ENCODE measurements at places on chromosomes 6 and 20.

- no peak for DNase-seq
Measured at GRCh38 chr20:45508068-45508886, 7.1 kb downstream of the SPINT3 start.

DNA sequence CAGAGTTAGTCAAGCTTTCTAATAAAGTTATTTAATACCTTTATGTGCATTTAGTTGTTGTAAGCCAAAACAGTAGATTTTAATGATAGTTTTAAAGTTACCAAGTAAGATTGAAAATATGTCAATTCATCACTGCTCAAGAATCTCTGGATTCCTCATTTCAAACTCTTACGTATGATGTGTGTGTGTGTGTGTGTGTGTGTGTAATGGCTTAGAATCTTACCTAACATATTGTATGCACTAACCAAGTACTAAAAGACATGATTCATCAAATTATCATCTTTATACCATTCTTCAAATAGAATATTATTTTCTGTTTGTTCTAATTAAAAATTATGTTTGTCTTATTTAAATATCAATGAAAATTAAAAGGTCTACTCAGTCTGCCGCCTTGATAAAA lies 41.5 kb upstream of the ZNF337 start:
- peak; percentile 18 for DNase-seq

DNA sequence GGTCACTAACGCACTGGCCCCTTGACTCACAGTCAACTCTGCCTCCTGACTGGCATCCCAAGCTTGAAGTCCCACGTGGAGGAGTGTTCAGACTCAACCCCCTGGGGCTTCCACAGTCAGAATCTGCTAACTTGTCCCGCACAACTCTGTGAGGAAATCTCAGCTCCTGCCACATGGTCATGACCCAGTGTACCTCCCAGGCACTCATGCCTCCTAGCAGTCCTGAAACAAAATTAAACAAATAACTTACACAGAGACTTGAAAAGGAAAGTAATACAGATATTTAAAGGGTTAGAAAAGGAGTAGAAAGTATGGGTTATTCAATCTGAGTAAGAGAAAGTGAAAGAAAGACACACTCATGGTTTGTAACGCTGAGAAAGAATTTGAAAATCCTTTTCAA lies 134.9 kb downstream of the GMDS start:
- no peak for DNase-seq

DNA sequence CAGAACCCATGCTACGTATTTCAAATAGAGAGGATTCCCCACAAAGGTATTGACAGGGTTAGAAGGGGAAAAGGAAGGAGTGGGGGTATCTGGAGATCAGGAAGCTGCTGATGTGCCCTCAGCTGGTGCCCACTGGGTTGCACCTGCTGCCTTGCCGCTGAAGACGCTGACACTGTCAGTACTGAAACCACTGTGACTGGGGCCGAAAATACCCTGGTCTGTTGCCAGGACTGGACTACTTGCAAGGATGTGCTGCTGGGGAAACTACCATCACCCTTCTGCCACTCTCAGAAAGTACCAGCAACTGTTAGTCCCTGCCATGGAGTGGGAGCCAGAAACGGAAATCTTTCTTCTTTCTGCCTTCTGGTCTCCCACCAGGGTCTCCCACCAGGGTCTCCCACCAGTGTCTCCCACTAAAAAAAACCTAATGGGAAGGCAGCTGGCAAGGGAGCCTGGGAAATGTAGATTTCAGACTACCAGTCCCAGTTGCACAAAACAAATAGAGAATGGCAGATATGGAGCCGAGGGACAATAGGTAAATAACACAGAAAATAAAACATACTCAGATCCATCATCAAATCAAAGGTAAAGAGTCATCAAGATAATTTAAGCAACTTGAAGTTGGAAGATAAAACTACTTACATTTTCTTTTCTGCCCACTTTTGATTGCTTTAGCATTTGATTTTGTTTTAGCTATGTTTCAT lies 204.8 kb downstream of the TPBG start:
- DNase-seq = no peak

- DNase-seq = no peak
Measured at GRCh38 chr6:125577124-125577662, 172.2 kb upstream of the HEY2 start.

DNA sequence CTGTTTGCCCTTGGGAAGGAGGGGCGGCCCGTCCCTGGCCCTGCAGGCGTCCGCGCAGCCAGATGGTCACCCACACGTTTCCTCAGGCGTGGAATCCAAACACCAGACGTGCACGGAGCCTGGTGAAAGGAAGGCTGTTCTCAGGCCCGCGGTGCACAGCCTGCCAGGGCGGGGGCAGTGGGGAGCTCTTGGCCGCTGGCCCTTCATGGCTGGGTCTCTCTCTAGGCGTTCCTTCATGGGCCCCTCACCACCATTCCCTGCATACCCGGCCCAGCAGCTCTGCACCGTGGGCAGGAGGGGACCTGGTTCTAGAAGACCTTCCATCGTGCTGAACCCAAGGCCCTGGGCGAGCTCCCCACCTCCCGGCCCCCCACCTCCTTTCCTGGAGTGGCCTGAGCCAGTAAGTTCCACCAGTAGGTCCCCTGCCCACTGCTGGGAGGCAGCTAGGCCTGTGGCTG lies 30.4 kb upstream of the SMOC2 start:
- DNase-seq = no peak

DNA sequence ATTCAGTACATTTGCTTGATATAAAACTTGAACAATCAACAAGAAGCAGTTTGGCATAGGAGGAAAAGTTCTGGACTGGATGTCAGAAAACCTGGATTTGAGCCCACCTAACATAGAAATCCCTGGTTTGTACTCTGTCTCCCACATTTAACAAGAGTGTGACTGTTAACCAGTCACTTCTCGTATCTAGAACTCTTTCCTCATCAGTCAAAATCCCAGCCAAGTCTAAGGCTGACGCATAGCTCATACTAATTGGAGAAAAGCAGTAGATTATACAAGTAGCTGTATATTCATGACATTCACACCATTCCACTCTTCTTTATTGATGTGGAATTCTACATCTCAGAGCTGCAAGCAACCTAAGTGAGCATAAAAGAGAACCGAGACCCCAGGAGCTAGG lies 222.7 kb downstream of the PHACTR1 start:
- DNase-seq = no peak

GRCh38 chr6:9116026-9116425 lies 680.7 kb upstream of the SLC35B3 start:
- peak; percentile 54 for DNase-seq

GRCh38 chr6:45786355-45786781 lies 229.3 kb downstream of the CLIC5 start:
- no peak for DNase-seq

- no peak for DNase-seq
Measured at GRCh38 chr6:28139860-28140543, 1.7 kb upstream of the ZKSCAN8 start.

DNA sequence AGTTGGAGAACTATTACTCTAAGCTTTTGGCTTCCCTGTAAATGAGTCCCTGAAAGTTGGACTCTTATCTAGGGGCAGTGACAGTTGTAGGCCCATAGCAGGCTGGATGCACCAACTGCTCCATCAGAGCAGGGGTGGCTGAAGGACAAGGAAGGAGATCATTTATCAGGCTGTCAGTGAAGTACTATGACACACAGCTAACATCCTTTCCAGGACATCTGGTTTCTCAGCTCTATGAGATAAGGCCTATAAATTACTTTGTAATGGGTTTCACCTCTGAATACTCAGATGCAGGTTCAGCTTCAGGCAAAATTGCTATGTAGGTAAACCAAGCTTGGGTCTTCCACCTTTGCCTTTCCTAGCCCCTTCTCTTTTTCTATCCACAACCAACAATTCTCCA lies 468.5 kb downstream of the KIF16B start:
- no peak for DNase-seq

- peak; percentile 43 for DNase-seq
Measured at GRCh38 chr20:4283016-4283415, 267.7 kb upstream of the RNF24 start.

GRCh38 chr6:3439961-3440360 lies 16.9 kb downstream of the SLC22A23 start:
- no peak for DNase-seq

- no peak for DNase-seq
Measured at GRCh38 chr20:51249215-51249614, 226.3 kb upstream of the KCNG1 start.

GRCh38 chr20:914727-915498 lies 1.2 kb downstream of the ANGPT4 start:
- DNase-seq = no peak

GRCh38 chr6:32852018-32852843 lies 1.3 kb downstream of the TAP1 start:
- no peak for DNase-seq

DNA sequence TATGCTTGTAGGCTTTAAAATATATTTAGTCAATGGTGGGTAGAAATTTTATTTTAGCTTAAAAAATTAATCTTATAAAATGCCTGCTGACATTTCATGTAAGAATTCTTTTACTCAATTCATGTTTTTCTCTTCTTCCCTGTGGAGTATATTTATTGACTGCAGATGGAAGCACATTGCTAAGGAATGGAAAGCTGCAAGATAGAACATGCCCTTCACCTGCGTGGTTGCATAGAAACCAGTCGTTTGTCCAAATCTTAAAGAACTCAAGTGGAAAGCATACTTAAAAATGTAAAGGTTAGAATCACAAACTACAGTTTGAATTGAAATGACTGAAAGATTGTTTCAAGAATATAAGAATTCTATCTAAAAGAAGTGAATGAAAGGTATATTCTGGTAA lies 30.7 kb downstream of the C6orf163 start:
- no peak for DNase-seq

- peak; percentile 25 for DNase-seq
Measured at GRCh38 chr6:110491644-110492317, 15.4 kb upstream of the SLC22A16 start.

DNA sequence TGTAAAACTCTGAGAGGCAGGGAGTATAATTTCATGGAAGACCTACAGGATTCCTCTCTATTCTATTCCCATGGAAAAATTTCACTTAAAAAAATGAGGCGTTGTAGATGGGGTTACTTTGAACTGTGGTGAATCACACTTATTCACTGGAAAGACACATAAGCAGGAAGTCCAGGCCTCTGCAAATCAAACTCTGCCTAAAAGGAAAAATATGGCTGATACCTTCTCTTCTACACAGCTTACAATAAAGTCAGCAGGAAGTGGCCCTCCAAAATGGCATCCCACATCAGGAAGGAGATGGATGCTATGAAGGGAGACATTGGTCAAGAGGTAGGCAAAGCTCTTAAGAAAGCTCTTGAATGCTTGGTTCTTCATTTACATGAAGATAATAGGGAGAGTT lies 115.9 kb downstream of the FYN start:
- no peak for DNase-seq

DNA sequence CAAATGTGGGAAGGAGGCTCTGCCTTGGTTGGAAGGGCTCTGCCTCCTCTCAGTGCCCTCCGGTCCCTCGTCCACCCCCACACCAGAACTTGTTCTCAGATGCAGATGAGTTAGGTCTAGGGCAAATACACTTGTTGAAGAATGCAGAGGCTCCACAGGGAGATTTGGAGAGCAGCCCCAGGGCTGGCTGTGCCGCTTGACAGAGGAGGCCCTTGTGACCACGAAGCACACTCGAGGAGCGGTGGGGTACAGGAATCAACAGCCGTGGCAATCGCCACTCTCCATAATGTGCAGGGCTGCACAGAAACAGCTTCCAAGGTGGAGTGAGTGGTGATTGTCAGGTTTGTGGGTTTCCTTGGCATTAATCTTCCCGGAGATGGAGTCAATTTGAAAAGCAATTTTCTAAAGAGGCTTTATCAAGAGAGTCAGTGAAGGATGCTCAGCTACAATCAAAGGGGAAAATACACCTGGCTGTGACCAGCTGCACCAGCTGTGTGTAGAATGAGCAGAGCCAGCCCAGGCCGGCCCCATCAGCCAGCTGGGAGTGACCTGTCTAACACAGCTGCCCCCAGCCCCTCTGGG lies 59.5 kb downstream of the BFSP1 start:
- DNase-seq = no peak

DNA sequence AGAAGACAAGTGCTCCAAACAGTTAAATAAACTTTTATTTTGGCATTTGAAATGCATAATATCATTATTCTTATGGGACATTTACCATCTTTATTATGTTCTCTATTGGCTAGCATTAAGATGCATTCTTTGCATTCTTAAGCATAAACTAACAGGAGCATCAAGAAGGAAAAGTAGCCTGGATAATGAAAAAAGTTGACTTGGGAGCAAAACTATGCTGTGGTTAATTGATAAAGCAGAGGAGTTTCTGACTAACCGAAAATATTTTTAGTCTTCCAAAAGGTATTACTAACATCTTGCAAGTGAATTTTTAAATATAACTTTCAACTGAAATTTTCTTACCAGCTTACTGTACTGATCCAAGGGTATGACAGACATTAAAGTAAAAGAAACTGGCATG lies 140.3 kb downstream of the FLRT3 start:
- DNase-seq = peak; percentile 1

DNA sequence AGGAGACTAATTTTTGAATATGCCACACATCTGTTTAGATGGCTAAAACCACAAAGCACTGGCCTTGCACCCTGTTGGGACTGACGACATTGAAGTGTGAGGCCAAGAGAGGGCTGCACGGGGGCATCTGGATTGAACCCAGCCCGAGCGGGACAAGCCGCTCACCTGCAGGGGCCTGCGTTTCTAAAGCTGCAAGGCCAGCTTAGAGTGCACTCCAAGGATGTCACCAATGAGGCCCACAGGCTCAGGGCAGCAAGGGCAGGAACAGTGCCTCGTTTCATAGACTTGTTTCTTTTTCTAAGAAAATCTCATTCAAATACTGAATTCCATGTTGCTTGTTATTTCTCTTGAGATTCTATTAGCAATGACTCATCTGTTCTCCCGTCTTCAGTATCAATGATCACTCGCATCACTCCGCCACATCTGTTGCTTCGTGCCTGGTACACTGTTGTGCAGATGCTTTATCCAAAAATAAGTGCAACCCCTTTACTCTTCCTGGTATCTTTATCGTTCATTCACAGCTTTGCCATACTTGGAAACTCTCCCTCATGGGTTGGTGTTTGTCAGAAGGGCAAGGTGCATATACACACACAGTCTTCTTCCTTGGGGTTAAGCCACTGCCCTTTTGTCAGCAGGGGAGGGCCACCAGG lies 120.1 kb downstream of the IRF4 start:
- no peak for DNase-seq

DNA sequence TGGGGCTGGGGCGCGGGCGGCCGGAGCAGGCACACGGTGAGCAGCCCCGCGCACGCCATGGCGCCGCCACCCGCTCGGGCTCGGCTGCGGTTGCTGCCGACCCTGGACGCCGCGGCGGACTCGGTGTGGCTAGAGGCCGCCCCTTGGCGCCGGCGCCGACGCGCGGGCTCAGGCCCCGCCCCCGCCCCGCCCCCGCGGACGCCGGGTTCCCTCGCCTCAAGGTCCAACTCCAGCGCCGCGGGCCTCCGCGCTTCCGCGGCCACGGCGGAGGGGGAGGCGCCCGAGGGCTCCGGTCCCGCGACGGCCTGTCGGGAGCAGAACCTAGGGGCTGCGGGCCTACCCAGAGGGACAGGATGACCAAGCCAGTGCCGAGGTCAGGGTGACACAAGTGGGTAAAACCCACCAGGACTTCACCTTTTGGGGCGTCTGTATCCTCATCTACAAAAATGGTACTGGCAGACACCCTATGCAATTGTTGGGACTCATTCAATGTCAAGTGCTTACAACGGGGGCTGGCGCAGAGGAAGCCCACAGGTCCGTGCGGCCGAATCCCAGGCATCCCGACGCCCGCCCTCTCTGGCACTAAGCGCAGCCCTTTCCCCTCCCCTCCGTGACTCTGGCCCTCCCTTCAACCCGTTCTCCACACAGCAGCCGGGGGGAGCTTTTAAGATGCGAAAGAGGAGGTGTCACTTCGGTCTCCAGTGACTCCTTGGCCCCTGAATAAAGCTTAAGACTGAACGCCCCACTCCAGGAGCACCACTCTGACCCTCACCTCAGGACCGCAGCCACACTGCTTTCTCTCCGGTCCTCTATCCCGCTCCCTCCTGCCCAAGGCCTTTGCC lies at the start of gene NECAB3:
TSS of gene NECAB3 (minus strand) at position 135 of the 842 bp plus-strand sequence. CDS start at position 59, 76 bp downstream.
- no peak for DNase-seq
